ENCODE measurements at places on chromosomes 6 and 20.

- DNase-seq = peak; percentile 93
Measured at GRCh38 chr6:170129691-170130171, 161.1 kb downstream of the DLL1 start.

- no peak for DNase-seq
Measured at GRCh38 chr20:53522026-53522425, 71.6 kb downstream of the ZNF217 start.

DNA sequence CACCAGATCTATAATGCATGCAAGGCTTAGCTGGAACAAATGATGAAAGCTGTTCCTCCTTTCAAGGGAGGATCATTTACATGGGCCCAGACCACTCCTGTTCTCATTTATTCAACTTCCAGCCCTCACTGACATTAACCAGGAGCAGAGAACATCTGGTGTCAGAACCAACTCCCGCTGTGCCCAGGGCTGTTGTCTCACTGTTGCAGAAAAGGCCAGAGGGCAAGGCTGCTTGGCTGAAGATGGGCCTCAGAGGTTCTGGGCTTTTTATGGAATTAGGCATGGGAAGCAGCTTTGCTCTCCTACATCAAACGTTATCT lies 164.2 kb downstream of the GMPR start:
- DNase-seq = no peak

GRCh38 chr20:51439160-51439689 lies 103.3 kb downstream of the NFATC2 start:
- DNase-seq = no peak

DNA sequence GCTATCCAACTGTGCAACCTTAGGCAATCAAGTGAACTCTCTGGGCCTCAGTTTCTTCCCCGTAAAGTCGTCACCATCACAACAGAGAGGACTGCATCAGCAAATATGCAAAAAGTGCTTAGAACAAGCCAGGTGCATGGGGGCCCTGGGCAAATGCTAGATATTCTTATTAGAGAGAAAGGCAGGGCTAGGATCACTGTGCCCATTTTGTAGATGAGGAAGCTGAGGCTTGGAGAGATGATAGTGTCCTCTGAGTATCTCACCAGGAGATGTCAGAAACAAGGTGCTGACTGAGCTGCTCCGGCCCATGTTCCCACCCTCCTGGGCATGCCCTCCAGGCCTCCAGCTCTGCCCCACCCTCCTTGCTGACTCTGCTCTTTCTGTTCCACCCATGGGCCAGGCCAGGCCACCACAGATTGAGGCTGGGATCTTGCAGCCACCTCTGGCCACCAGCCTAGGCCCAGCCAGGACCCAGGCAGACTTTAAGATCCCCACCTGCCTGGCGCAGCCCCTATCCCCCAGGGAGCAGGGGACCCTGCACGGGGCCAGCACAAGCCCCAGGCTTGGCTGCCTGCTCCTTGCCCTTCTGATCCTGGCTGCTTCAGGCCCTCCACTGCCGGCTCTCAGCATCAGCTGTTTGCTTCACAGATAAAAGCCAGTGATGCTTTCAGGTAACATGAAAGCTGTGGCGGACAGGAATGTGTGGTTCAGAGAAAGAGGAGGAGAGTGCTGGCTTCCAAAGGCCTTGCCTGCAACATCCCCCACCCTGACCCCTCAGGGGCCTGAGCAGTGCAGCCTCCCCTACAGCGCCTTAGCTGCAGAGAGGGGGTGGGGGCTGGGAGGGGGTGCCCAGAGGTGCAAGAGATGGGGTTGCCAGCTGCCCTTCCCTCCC lies 47.6 kb downstream of the GRM4 start:
- no peak for DNase-seq

Data from left ventricle myocardium superior (tissue), 1 donor.